ENCODE measurements at places on chromosomes 12 and 14.

- DNase-seq = no peak
Observed at GRCh38 chr12:88309546-88309945, 167.4 kb downstream of the TMTC3 start.

DNA sequence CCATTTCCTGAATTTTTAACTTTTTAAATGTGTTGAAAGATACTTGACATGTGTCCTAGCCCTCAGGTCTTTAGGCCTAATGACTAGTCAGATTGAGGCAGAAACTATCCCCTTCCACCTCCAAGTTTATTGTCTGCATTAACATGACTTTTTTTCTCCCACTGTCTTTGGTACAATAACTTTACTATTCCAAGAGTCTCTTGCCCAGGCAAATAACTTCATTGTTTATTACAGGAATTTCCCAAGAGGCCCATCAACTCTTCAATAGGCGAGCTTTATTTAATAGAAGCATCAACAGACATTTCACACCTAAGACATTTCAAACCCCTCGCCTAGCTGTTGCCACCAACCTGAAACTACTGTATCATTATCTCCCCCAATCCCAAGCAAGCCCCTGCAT is 10.7 kb downstream of the NFKBIA start:
- no peak for DNase-seq

- DNase-seq = no peak
Observed at GRCh38 chr14:21248739-21249411, 20.4 kb downstream of the HNRNPC start.

DNA sequence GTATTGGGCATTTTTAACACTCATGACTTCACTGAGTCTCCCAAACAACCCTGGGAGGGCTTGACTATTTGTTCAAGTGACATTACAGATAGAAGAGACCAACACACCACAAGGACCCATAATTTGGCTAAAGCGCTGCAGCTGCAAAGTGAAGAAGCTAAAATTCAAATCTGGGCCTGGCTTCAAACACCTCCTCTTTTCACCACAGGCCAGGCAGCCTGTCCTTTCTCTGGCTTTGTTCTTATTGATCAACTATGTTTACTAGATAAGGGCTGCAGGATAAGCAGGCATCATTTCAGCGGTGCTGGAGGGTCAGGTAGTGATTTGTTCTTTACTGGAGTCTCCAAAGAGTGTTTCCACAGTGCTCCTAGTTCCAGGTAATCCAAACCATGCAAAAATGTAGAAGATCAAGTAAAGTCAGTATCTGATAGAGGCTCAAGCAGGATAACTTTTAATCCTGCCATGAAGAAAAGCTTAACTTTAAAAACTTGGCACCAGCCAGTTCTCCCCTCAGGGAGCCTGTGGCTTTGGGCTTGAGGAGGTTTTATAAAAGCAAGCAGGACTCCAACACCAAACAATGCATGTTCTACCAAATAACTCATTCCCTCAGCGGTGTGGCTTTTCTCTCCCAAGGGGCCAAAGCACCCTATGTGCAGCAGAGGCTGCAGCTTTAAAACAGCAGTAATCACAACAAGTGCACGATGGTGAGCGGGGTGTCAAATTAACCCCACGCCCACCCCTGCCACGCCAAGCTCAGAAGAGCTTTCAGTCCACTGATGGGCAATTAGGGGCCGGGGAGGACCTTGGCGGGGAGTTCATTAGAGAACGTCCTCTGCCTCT is 16.8 kb downstream of the CLMN start:
- DNase-seq = no peak

DNA sequence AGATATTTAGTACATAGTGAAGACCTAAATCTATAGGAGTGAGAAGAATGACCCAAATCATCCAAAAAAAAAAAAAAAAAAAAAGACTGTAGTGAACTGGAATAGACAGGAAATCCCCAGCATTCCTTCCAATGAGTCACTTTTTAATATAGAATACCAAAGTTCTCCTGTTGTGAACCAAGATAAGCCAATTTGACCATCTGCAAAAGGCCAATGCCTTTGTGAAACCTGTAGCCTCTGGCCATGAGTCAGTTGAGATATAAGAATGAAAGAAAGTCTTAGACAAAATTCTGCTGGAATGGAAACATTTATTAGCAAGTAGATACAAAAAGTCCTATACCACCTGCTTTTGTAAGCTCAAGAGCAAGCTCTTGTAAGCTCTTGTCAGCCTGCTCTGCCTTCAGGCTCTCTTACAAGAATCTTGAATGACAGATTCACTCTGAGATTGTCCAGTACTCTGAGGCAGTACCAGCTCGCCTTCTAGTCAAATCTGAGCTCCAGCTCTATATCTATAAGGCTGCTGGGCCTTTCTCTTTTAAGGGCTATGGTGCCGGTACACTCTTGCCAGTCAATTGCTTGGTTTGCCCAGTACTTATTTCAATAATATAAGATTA is 243.0 kb upstream of the TMTC1 start:
- DNase-seq = peak; percentile 44

DNA sequence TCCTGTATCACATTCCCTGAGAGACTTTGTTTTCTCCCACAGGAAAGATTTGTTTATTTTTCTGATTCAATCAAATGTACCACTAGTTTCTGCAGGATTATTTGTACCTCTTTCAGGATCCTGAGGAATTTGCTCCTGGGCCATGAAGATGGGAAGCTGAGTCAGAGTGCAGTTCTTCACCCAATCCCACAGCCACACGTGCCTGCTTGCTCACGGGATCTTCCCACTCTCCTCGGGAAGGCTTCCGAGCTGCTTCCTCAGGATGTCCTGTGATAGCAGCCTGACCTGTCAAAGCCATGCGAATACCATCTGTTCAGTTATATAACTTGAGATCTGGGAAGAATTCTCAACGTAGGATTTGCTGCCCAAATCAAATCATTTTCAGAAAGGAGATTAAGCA is 41.8 kb upstream of the HIF1A start:
- DNase-seq = peak; percentile 23

DNA sequence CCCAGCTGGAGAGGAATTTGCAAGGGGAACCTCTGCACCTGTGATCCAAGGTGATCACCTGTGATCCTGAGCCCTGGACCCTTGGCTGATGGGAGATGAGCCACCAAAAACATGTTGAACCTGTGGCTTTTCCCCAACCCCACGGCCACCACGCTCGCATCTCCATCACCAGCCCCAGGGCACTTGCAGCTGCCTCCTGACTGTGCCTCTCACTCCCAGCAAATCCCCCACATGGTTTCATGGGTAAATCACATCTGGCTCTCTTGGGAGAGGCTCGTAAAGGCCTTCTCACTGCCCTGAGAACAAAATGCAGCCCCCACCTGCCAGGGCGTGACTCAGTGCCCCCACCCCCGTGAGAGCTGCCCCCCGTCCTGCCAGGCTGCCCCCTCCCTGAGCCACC is 76.0 kb downstream of the RFLNA start:
- DNase-seq = no peak

GRCh38 chr14:104697892-104698583 is 8.6 kb downstream of the INF2 start:
- DNase-seq = peak; percentile 67

- no peak for DNase-seq
Observed at GRCh38 chr12:131065279-131065678, 111.6 kb downstream of the ADGRD1 start.

DNA sequence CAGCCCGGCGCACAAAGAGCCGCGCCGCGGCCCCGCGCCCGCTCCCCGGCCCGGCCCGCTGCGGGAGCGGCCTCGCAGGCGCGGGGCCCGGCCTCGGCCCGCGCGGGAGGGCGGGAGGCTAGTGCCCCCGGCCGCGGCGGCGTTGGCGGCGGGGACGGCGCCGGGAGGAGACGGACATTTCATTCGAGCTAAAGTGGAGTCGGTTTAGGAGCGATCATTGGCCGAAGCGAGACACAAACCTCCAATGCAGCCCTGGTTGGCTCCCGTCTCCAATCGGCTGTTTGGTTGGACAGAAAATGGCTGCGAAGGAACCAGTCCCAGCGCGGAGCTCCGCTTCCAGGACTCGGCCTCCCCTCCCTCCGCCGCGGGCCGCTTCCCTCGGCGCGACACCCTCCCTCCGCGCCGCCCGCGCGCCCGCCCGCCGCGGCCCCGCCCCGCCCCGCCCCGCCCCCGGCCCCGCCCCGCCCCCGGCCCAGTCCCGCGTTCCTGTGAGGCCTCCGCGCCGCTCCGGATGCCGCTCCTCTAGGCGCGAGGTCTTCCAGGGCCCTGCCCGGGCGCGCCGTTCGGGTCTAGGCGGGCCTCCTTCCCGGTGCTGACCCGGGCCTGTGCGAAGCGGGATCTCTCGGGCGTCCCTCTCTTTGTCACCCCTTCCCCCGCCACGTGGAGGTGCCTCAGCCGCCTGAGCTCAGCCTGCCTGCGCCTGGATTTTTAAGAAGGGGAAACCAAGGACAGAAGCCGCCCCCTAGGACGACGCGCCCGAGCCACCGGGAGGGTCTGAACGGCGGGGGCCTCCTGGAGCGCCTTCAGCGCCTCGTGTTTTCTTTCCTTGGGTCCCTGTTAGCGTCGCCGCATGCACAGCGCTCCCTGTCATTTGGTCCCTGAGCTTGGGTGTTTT is at the start of gene NFYB:
NFYB (minus strand) TSS at position 309 of the 895 bp plus-strand sequence. CDS start 2,757 bp downstream, outside the sequence.
- peak; percentile 98 for DNase-seq

DNA sequence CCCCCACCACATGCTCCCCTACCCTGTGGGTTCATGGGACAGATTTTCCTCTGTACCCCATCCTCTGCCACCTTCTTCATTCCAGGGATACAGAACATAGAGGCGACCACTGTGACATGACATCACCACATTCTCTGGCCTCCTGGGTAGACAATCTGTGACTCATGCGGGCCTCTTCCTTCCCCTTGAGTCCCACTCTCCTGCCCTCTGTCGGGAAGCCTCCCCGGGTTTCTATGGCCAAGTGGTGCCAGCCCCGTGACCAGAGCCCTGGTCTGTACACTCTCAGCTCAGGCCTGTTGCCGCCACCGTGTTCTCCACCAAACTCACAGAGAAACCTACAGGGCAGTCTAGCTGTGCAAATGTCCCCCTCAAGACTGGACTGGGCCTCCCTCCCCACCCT is 8.0 kb downstream of the CLMN start:
- DNase-seq = no peak

DNA sequence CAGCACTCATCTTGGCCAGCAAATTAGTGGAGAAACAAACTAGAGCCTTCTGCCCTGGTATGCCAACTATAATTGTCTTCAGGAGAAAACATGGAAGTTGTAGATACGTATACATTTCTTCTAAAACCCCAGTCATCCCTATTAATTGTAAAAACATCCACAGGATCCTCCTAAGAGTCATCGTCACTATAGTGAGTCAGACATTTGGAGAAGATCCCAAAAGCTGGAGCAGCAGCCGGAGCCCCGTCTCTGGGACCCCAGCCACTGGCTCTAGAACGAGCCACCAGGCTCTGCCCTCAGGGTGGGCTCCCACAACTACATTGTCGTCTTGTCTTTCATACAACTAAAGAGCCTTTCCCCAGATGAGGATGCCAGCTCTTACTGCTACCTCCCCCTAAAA is 15.5 kb downstream of the PRKAB1 start:
- DNase-seq = no peak
